ENCODE measurements at places on chromosomes 1 and 21.

- no peak for DNase-seq
Measured at GRCh38 chr1:30748098-30748698, 9.4 kb downstream of the LAPTM5 start.

DNA sequence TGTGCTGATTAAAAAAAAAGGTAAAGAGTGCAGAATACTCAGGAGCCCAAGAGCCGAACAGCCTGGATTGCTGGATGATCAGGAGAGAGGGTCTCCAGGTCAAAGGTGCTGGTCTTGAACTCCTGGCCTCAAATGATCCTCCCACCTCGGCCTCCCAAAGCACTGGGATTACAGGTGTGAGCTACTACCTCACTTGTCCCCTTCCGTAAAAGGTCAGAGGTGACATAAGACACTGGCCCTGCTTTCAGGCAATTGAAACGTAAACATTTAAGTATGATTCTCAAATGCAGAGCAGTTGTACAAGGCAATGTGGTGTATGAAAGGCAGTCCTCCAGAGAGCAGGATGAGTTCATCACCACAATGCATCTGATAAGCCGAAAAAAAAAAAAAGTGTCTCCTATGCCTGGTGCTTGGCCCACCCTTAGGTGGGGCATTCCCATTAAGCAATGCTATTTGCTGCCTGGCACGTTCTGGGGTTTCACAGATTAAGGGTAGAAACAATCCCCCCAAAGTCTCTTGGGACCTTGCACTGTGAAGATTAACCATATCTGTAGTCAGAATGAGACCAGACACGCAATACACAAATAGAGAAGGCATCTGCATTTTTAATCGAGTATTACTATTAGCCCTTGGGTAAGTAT, 47.7 kb downstream of the PARP1 start:
- DNase-seq = no peak

GRCh38 chr21:23639721-23640120, 1967.6 kb downstream of the MRPL39 start:
- no peak for DNase-seq

DNA sequence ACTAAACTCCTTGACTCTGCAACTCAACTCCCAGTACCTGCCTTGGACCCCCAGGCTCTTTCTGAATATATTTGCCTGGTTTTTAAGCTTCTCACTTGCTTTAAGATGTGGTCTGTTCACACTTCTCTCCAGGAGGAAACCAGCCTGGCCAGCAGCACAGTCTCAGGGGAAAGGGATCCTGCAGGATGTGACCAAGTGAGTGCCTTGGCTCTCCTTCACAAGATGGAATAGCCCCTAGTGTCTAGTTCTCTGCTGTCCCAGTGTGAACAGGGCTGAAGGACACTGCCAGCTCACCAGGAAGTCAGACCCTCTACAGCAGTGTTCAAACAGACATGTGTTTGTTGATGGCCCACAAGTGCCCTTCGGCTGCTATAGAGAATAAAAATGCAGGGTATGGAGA, 32.9 kb downstream of the CD244 start:
- no peak for DNase-seq

- DNase-seq = no peak
Measured at GRCh38 chr1:174946031-174946430, 53.7 kb upstream of the CACYBP start.

- no peak for DNase-seq
Measured at GRCh38 chr1:20887246-20887645, 100.1 kb upstream of the HP1BP3 start.

DNA sequence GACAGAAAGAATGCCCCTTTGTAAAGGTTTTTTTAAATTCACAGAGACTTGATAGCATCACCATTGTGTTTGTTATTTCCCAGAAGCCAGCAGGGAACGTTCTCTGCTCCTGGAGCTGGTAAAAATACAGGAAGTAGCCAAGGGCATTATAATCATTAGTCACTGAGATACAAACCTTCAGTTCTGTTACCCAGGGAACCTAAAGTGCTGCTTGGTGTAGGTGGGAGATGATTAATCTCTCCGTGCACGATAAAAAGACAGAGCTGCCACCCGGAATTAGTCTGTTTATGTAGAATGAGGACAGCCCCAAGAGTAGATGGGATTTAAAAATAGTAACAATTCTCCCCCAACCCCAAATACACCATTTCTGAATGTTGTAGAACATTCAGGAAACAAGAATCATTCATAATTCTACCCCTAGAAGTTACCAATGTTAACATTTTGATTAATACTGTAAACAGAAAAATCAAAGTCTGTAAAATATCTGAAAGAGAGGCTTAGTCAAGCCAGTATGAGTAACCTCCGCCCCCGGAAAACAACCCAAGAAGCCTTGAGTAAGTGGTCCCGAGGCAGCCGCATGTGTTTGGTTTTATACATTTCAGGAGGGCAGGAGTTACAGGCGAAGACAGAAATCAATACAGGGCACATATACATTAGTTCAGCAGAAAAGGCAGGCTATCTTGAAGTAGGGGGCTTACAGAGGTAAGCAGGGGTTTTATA, 45.3 kb upstream of the CTBS start:
- no peak for DNase-seq

GRCh38 chr21:18409579-18409978, 6.0 kb upstream of the TMPRSS15 start:
- DNase-seq = no peak

- no peak for DNase-seq
Measured at GRCh38 chr1:190633488-190633887, 155.8 kb upstream of the BRINP3 start.

GRCh38 chr1:242524571-242525359, at the start of gene PLD5:
PLD5 (minus strand) TSS chr1:242524697.
- DNase-seq = no peak

All from stimulated activated CD8-positive, alpha-beta memory T cell treated with anti-CD3 and anti-CD28 coated beads, Interleukin-4, amount 100 ng/mL, for 1 hour (primary cell).